ENCODE measurements at places on chromosomes 6 and 20.

- no peak for DNase-seq
Observed at GRCh38 chr20:37291724-37292126, 2.3 kb downstream of the MANBAL start.

GRCh38 chr20:15882553-15882952 is 690.7 kb downstream of the KIF16B start:
- no peak for DNase-seq

- no peak for DNase-seq
Observed at GRCh38 chr6:72653026-72653425, 31.2 kb downstream of the KCNQ5 start.

DNA sequence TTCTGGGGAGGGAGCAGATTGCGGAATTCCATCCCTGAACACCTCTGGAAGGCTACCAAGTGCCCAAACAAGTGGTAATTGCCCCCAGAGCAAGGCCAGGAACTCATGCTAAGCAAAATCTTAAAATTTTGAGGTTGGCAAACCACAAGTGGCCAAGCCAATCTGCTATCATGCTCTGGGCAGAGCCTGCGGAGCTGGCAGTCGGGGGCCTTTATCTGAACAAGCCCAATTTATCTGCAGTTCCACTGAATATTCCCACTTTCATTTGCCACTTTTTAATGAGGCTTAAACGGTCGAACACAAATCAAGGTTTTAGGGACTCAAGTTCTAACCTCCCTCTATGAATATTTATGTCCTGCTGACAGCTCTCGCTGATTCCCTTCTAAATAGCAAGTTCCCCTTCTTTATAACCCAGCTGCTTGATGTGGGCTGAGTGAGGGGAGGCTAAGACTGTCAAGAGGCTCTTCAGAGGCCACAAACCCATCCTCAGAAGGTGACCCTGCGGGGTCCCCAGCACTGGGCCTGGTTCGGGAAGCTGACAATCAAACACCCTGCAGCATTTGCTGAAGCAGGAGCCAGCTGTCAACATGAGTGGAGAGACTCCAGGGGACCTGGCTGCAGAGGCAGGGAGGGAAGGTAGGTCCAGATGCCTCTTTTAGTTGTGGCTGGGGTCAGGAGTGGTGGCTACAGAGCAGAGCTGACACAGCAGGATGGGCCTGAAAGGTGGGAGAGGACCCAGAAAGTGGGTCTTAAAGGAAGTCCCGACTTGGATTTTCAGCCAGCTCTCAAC is 11.9 kb downstream of the CCDC167 start:
- DNase-seq, result no peak

- no peak for DNase-seq
Observed at GRCh38 chr6:186340-186965, 105.8 kb upstream of the DUSP22 start.
